Colonic mucosa (tissue), 4 donors: ENCODE measurements at places on chromosomes 7 and 10.
A peak's percentile ranks its signal among the peaks of the same experiment; 100 is the strongest.

DNA sequence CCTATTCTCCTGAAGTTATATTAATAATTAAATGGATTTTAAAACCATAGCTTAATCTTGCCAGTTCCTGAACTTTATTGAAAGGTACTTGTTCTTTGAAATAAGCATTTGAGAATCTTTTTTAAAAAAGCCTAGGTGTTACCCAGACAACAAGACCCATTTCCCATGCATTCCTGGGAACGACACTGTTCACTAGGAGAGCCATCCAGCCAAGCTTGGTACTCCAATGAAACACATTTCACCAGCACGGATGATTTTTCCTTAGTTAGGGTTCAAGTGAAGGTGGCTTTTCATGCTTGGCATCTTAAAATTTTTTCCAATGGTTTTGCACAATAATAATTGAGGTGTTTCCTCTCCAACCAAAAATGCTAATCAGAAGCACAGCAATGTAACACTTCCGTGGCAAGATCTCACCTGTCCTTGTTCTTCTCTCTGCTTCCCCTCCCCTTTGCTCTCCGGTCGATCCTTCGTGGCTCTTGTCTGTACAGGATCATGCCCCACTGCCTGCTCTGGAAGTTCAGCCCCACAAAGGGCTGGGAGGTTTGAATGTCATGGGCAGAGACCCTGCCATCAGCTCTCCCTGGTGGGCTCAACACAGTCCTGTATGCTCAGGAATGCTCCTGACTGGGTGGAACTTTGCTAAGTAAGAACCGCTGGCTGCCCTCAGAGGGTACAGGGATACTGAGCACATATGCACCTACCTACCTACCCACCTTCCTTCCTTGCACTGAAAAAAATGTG is 69.7 kb upstream of the AQP1 start:
- no peak for DNase-seq

- no peak for DNase-seq
Observed at GRCh38 chr7:137647905-137648565, 198.7 kb downstream of the DGKI start.

DNA sequence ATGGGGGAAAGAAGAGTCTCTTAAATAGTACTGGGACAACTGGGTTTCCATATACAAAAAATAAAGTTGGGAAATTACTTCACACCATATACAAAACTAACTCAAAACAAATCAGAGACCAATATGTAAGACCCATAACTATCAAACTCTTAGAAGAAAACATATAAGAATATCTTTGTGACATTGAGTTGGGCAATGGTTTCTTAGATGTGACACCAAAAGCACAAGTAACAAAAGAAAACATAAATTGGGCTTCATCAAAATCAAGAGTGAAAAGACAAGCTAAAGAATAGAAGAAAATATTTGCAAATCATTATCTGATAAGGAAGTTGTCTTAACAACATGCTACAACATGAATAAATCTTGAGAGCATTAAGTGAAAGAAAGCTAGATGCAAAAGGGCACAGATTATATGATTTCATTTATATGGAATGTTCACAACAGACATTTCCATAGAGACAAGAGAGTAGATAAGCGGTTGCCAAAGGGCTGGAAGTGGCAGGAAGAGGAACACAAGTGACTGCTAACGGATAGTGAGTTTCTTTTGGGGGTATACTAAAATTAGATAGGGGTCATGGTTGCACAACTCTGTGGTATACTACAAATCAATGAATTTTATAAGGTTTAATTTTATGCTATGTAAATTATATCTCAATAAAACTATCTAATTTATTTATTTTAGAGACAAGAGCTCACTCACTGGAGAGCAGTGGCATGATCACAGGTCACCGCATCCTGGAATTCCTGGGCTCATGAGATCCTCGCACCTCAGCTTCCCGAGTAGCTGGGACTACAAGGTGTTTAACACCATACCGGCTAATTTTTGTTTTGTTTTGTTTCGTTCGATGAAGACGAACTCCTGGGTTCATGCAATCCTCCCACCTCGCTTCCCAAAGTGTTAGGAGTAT is 35.4 kb downstream of the JMJD1C start:
- DNase-seq: no peak

- DNase-seq: no peak
Observed at GRCh38 chr10:44761076-44761475, 150.1 kb upstream of the TMEM72 start.

GRCh38 chr7:66099232-66099550 is 15.5 kb upstream of the CRCP start:
- no peak for DNase-seq

DNA sequence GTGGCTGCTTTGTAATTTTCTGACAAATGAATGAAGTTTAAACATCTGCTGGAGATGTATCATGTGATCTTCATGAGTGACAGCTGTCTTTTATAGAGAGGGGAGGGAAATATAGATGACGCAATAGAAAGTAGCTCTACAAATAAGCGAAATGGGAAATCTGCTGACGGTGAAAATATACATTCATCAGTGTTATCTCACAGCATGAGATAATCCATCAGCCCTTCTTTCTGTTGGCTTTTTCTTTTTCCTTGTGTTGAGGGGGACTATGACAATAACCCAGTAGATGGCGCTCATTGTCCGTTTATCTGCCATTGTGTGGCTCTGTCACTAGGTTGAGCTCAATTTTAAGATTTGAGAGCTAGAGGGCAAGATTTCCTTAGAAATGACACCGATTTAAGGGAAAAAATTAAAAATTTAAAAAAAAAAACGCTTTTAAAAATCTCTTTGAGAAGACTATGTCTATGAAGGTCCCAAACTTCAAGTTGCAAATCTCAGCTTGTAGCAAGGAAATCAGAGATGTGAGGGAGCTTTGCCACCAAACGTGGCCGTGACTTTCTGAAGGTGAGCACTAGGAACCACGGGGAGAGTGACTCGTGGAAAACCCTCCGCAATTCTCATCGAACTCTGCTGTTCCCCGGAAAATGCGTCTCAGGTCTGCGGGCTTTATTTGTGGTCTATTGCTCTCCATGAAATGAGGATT is 114.6 kb upstream of the SFMBT2 start:
- DNase-seq: peak; percentile 63

DNA sequence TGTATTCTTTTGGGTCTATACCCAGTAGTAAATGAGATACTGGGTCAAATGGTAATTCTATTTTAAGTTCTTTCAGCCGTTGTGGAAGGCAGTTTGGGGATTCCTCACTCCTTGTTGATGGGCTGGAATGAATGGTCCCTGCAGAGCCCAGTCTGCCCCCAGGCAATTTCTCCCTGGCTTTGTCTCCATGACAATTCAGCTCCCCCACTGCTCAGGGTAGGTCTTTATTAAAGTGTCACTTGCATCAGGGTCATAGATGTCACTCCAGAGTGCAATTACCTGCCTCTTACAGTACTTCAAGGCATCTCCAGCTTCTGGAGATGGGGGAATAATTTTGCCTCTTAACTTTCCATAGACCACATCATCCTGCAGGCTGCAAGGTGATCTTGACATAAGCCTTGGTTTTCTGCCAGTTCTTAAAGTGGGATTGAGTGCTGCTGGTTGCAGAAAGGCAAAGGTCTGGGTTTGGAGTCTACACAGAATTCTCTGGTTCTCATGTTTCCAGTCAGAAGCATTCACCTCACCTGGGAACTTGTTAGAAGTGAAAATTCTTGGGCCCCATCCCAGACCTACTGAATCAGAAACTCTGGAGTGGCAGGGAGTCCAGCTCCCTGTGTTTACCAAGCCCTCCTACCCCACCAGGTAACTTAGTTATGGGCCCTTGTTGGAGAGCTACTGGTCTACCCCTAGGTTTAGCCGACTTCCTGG is 442.4 kb downstream of the GALNT17 start:
- DNase-seq: no peak

- no peak for DNase-seq
Observed at GRCh38 chr10:52635651-52636050, 136.9 kb downstream of the MBL2 start.

GRCh38 chr10:792083-792791 is 102.8 kb upstream of the DIP2C start:
- DNase-seq: no peak

DNA sequence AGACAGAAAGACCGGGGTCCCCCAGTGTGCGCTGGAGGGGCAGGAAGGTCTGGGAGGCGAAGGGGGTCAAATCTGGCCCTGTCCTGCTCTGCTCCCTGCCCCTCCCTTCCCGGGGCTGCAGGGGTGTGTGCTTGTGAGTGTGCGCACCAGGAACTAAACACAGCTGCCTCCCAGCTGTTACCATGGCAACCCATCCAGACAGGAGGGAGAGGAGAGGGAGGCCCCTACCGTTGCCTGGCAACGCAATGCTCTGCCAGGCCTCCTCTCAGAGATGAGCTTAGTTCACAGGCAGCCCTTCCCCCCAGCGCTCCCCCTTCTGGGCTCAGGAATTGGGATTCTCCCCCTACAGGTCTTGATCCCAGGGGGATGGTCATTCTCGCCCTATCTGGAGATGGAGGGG is 6.1 kb downstream of the NYAP1 start:
- peak; percentile 76 for DNase-seq

DNA sequence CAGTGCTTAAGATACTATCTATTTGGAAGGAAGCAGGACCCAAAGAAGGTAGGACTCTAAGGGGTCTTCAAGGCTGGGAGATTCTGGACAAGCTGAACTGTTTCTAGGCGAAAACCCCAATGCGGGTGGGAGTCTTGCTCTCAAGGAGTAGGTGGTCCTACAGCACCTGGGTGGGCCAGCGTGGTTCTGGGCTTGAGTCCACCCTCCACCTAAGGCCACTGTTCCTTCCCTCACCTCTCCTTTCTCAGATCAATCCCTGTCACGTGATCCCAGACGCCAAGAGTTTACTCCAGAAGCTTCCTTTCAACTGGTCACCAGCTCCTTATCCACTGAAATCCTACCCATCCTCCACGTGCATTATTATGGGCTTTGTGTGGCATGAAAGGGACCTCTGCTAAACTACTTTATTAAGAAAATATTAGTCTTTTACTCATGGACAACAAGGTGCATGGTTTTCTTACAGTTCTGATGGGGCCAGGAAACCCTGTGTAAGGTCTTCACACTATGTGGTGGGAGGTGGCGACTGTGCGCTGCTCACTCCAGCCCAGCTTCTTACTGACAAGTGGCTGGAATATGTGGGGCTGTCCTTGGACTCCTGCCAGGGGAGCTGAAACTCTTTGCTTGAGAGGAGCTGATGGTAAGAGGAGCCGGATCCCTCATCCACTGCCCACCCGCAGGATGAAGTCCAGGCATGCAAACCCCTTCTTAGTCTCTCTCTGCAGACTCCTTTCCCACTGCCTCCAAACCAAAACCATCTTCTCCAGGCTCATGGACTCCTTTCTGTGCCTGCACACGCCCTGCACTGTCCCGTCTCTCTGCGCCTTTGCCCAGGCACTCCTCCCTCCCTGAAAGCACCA is 1.6 kb downstream of the ZNF746 start:
- DNase-seq: peak; percentile 63

DNA sequence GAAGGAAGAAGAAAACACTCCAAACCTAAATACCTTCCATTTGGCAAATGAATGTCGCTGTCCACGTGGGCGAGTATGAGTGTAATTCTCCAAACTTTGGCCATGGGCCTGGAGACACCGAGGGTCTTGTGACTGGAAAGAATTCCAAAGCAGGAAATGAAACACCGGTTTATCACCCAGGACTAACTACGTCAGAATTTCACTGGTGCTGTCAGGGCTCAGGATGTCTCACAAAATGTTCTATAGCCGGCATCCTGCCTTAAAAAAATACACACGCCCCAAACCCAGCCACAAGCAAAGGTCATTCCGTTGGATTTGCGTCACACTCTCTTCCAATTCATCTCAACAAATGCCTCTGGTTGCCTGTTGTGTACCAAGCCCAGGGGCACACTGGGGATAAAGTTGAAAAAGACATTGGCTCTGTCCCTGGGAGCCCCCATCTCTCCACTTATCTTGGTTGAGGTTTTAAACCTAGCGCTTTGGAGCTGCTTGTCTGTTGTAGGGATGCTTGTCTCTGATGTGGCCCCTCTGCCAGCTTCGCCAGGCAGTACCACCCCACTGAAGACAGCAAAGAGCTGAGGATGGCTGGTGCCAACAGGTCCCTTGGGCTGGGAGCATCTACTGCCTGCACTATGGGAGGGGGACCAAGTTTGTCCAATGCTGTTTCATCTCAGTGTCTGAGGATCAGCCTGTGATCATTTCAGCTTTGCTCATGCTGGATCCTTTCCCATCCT is 31.2 kb downstream of the GSTO2 start:
- no peak for DNase-seq

GRCh38 chr7:99579956-99580777 is 17.9 kb upstream of the TMEM225B start:
- DNase-seq: peak; percentile 27

DNA sequence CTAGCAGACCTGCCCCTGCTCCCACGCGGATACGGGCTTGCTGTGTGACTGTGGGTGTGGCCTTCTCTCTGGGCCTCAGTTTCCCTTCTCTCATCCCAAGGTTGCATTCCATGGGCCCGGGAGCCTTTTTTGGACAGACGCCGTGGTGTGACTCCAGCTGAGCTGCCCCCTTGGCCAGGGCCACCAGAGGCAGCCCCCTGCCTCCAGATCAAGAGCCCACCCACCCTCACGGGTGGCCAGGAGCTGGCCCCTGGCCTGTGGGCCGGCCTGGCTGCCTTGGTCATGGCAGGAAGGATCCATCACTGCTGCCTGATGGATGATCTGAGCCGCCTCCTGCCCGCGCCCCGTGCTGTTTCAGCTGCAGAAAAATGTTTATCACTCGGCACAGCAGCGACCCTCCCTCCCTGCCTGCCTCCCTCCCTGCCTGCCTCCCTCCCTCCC is 27.8 kb upstream of the ELFN1 start:
- DNase-seq: no peak

DNA sequence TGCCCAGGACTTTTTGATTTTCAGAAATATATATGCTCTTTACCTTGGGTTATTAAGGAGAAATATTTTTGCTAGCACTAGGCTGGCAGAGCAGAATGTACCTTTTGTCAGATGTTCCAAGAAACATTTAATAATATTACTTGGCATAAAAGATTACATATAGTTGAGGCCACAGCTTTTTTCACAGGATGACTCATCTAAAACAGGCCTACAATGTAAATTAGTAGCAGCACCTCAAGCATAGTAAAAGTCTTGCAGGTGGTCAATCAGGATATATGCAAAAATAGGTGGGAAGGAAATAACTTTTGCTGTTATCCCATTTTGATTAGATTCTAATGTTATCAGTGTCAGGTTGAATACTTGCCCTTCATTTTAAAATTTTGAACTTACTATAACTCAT is 14.9 kb upstream of the ITGB1 start:
- DNase-seq: no peak

- no peak for DNase-seq
Observed at GRCh38 chr7:113608782-113609181, 310.0 kb downstream of the PPP1R3A start.

GRCh38 chr7:47471358-47471703 is 110.6 kb downstream of the TNS3 start:
- DNase-seq: no peak

- no peak for DNase-seq
Observed at GRCh38 chr10:133221331-133221730, 8.7 kb upstream of the UTF1 start.

- DNase-seq: no peak
Observed at GRCh38 chr10:121556918-121557573, 41.2 kb downstream of the FGFR2 start.

- peak; percentile 47 for DNase-seq
Observed at GRCh38 chr7:139776486-139777132, 1.2 kb downstream of the HIPK2 start.

GRCh38 chr10:19847321-19847720 is 31.1 kb downstream of the PLXDC2 start:
- DNase-seq: no peak

- DNase-seq: no peak
Observed at GRCh38 chr7:11539853-11540252, 292.1 kb downstream of the THSD7A start.
